ENCODE measurements at places on chromosomes 4 and X.
A peak's percentile ranks its signal among the peaks of the same experiment; 100 is the strongest.

DNA sequence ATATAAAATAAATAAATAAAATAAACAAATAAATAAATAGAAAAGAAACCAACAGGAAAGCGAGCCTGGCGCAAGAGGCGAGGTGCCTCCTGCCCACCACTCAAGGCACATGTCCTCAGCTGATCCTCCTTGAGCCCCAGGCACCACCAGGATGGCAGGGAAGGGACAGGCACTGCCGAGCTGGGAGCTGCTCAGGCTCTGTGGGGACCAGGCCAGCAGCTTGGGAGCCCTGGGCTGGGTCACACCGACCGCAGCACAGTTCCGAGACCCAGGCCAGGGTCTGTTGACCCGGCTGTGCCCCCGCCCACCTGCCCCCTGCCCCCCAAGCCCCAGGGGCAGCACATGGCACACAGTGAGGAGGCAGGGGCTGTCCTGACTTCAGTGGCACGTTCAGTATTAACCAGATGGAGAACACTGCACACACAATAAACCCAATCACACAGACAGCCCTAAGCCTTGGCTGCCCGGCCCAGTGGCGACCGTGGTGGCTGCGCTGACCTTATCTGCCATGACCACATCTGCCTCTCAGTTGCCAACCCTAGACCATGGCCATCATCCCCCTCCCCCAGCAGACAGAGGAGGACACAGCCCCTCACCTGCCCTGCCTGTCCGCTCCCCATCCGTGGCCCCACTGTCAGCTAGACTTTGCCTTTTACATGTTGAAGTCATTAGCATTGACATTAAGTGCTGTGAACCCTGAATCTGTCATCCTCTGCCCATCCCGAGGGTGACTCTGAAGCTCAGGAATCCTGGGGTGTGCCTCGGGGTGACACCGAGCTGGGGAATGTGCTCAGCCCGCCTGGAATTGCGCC is 2.9 kb upstream of the TREX2 start:
- DNase-seq, result no peak

- DNase-seq, result no peak
These were observed 5.7 kb upstream of the PLCXD1 start for GRCh38 chrX:275476-275966.

DNA sequence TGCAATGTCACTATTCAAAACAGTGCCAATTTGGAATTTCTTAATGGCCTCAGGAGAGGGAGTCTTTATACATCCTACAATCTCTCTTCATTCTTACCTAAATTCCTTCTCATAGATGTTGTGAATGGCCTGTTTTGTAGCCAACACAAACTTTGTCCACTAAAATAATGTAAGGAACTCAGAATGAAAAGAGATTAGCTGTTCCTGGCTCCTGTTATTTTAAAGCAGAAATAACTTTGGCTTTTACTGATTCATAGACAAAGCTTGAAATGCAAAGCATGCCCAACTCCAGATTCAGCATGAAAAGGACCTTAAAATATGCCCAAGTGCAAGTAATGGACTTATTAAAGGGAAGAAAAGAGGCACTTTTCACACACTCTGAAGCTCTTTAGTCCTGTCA is 146.0 kb upstream of the GPC4 start:
- no peak for DNase-seq

DNA sequence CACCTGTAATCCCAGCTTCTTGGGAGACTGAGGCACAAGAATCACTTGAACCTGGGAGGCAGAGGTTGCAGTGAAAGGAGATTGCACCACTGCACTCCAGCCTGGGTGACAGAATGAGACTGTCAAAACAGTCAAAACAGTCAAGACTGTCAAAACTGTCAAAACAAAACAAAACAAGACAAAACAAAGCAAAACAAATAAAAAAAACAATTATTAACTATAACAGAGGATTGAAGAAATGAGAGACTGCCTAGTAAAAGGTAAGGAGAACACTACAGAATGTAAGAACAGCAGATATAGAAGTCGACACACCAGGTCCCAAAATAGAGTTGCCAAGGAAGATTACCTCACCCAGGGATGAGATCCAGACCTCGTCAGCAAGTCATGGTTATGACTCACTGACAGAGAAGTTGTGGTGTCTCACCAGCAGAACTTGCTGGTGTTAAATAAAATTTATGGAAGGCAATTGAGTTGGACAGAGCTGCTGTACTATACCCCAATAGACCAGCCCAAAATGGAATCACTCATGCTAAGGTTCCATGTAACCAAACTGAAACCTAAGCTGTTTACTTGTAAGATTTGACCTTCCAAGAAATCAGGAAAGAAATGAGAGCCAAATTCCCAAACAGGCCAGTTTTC is 32.1 kb upstream of the GK start:
- DNase-seq, result no peak

GRCh38 chrX:63993936-63994335 is 208.9 kb upstream of the ARHGEF9 start:
- DNase-seq, result no peak

DNA sequence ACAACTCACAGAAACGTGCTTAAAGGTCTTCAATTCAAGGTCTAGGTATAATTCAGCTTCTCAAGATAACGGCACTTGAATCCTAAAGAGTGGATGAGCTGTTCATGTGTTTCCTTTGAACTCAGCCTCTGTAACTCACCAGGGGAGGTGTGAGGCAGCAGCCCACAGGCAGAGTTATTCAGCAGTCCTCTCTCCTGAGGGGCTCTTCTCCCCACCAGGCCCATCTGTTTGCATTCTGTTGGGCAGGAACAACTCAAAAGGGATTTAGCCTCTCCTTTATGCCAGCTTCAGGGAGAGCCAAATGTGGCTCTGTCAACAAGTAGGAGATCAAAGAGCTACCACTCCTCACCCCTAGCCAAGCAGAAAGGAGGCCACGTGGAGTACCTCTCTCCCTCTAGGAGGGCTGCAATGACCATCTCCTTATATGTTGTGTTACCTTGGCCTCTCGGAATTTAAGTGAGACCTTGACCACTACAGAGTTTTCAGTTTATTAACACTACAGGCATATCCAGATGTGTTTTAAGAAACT is 151.2 kb downstream of the SPATA18 start:
- DNase-seq, result no peak

DNA sequence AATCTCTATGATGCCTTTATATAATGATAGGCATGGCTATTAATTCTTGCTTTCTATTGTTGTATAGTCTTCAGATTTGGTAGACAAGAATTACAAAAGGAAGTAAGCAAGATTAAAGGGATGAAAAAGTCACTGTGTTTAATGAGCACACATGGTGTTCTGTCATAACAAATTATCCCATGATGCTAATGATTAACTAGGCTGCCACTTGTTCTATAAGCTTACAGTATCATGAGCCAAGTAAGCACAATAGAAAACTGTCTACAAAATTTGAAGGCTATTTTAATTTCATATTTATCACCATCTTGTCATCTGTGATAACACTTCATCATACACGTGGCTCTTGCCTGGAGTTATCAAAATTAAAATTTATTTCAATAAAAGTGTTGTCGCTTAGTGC is 466.7 kb downstream of the GASK1B start:
- DNase-seq, result peak; percentile 1

- no peak for DNase-seq
These were observed 208.4 kb upstream of the NPY2R start for GRCh38 chr4:154999950-155000578.

- DNase-seq, result no peak
These were observed 44.2 kb upstream of the ADAM29 start for GRCh38 chr4:174873931-174874330.

GRCh38 chr4:23648854-23649596 is 240.8 kb downstream of the PPARGC1A start:
- no peak for DNase-seq

- DNase-seq, result no peak
These were observed 840 bp upstream of the RPL34 start for GRCh38 chr4:108619372-108620100.

GRCh38 chr4:41882625-41883347 is 52.4 kb upstream of the TMEM33 start:
- peak; percentile 9 for DNase-seq

DNA sequence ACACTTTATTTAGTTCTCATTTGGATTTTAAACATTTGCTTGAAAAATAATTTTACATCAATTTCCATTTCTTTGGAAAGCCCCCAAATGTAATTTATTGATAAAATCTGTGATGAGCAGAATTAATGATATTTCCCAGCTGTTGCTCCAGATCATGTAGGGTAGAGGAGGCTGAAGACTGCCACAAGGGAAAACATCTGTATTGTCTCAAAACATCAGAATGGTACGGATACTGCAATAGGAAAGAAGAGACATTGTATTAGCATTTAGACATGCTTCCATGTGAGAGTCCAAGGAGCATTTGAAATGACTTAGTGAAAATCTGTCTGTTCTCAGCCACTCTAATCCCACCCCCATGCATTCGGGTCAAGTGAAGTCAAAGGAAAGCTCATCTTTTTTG is 14.4 kb downstream of the ADH1A start:
- no peak for DNase-seq

DNA sequence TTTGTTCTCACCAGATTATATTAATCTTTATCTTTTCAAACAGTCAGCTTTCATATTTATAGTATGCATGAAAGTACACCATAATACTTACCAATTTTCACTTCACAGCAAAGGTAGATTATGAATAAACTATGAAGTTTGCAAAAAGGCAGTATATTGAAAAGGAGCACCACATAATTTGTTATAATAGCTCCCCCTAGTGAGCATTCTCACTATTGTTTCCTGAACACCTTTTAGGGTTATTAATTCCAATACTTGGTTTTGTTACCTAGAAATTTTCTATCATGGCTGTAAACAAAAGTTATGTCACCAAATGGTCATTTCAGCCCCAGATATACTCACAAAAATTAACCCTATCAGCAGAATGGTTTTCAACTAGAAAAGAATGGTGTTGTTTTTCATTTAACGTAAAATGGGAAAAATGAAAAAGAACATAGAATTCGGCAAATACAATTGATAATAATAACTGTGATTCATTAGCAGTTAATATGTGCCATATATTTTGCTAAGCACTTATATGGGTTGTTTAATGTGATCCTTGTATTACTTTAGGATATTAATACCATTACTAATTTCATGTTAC is 30.2 kb upstream of the NKX6-1 start:
- peak; percentile 15 for DNase-seq

DNA sequence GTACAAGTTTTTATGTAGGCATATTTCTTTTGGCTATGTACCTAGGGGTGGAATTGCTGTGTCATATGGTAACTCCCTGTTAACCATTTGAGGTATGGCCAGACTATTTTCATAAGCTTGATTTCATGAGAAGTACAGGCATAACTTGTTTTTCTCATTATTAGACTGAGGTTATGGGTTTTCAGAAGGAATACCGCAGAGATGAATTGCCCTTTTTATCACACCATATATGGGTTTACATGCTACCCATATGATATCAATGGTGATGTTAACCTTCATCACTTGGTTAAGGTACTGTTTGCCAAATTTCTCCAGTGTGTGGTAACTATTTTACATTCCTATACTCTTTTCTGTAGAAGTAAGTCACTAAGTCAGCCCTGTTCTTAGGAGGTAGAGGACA is 23.5 kb downstream of the RAB40A start:
- DNase-seq, result no peak

GRCh38 chr4:109751852-109752251 is 22.0 kb upstream of the PLA2G12A start:
- DNase-seq, result no peak

- no peak for DNase-seq
These were observed 95.6 kb downstream of the MAPK10 start for GRCh38 chr4:86264241-86264640.

DNA sequence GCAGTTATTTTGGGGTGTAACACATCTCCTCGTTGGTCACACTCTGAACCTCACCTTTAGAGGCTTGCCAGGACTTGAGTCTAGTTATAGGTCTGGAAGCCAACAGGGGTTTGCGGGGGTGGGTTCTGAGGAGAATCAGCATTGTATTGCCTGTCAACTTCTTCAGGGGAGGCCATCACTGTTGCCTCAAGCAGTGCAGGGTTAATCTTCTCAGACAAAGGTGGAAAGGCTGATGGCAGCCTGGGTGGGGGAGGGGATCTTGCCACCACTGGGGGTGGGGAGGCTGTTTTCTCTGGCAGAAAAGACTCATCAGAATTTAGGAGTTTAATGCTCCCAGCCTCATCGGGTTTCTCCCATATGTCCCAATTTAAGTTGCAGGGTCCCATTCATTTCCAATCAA is 387.8 kb downstream of the PRR32 start:
- no peak for DNase-seq

DNA sequence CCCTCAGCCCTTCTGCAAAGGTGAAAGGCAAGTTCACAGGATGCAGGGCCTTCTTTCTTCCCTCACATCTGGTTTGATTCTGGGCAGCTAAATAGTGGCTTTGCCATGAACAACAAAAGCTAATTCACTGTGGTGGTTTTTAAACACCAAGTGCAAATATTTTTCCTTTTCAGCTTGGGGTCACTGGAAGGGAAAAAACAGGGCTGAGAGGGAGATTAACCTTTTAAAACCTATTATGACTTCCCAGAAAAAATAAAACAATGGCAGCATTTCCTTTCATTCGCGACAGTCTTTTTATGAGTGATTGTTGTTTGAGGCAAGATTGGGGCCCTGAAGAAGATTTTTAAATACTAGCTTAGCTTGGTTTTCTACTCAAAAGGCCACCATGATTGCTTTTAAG is 103.7 kb upstream of the SCML1 start:
- DNase-seq, result no peak

DNA sequence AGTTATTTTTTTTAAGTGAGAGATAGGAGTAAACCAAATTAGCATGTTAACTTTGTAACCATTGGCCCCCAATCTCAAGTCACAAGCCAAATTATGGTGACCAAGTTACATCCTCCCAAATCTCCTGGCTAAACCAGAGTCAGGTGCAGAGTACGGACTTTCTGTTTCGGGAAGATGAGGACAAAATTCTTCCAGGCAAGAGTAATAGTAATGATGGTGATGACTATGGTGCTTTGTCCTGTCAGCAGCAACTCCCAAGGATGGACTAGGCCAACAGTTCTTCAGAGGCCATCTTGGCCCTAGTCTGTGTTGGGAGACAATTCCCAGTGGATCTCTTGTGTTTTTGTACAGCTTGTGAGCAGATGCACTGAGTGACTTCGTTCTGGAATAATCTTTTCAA is 148.8 kb downstream of the GPC3 start:
- DNase-seq, result no peak

GRCh38 chr4:126794363-126794762 is 838.4 kb upstream of the INTU start:
- no peak for DNase-seq

GRCh38 chr4:16579866-16580265 is 318.6 kb downstream of the LDB2 start:
- DNase-seq, result peak; percentile 1

All from SW480 (cell line).